Psoas muscle (tissue), 8 donors: ENCODE measurements at places on chromosomes 3 and 15. TPM values are rescaled to one million over a fixed set of nuclear protein-coding genes. Genes with fewer than 3 reads are reported as not detected.

CTDSPL2 gene
- 18.1 TPM for total RNA-seq

NIPA2 gene
- total RNA-seq = 18.2 TPM

GRCh38 chr3:128195369-128195768 lies 42.1 kb downstream of the EEFSEC start:
- DNase-seq = no peak

- DNase-seq = no peak
Observed at GRCh38 chr3:12841970-12842328, 584 bp upstream of the RPL32 start.

ADIPOQ gene
- total RNA-seq = 0.58 TPM

DNA sequence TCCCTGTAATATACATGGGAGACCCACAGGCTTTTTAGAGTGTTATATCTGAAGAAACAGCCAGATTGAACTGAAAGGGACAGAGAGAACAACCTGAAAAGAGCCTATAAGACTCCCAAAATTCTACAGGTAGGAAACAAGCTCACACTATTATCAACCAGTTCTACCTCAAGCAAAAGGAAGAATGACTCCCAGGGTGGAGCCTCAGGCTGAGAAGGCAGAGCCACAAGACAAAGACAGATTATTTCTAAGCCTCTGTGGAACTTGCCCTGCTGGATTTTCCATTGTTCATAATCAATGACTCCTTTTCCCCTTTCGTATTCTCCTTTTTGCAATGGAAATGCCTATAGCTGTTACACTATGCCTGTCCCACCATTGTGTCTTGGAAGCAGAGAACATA lies 95.1 kb upstream of the LMCD1 start:
- no peak for DNase-seq

- DNase-seq = no peak
Observed at GRCh38 chr15:98889930-98890695, 117.5 kb downstream of the PGPEP1L start.

DNA sequence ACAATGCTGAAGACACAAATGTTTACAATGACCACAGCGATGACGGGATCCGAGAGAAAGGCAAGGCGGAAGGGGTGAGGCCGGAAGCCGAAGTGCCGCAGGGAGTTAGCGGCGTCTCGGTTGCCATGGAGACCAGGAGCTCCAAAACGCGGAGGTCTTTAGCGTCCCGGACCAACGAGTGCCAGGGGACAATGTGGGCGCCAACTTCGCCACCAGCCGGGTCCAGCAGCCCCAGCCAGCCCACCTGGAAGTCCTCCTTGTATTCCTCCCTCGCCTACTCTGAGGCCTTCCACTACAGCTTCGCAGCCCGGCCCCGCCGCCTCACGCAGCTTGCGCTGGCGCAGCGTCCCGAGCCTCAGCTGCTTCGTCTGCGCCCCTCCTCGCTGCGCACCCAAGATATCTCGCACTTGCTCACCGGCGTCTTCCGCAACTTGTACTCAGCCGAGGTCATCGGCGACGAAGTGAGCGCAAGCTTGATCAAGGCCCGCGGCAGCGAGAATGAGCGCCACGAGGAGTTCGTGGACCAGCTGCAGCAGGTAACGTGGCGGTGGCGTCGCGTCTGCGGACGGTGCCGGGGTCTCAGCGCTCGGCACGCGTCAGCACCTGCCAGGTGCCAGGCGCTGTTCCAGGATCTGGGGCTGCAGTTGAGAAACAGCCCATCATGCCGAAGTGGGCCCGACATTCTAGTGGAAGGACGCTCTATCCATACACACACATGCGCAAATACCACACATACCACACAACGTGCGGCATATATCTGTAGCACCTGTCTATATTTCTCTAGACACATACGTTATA lies at the start of gene DLEC1:
Gene DLEC1 (plus strand): TSS at position 108 of the 798 bp plus-strand sequence. CDS start 18 bp downstream, at position 126.
- DNase-seq = peak; percentile 83

C3orf80 gene
- total RNA-seq = 0.10 TPM

DNA sequence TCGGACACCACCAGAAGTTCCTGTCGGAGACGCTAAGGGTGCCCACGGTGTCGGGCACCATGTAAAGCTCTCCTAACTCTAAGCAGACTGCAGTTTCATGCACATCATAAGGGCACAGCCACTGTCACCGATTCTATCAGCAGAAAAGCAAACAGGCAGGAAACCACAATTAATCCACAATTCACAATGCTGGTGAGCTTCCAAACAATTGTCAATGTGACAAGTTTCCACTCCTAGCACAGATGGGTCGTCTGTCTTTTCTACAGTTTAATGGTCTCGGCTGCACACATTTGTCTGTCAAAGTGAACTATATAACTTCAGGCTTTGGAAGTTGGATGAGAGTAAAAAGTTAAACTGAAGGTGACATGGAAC lies 8.8 kb upstream of the OCA2 start:
- no peak for DNase-seq

GRCh38 chr3:2523281-2523836 lies 424.7 kb downstream of the CNTN4 start:
- DNase-seq = no peak

DNA sequence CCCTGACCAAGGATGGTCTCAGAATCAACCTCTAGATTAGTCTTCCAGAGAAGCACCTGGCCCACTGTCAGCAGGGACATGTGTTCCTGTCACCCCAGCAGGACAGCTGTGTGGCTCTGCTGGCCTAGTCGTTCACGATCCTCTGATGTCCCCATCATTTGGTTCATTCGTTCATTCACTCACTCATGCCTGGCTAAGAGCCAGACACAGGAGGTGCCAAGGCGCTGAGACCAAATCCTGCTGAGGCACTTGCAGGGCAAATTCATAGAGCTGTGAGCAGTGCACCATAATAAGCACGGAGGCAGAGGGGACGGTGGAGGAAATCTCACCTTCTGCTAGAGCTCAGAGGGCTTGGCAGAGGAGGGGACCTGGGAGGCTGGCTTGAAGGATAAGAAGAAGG lies 49.9 kb upstream of the FGD5 start:
- DNase-seq = no peak

- peak; percentile 70 for DNase-seq
Observed at GRCh38 chr15:101445562-101446517, 43.7 kb downstream of the PCSK6 start.

- no peak for DNase-seq
Observed at GRCh38 chr15:26641144-26641543, 131.7 kb downstream of the GABRB3 start.

DNA sequence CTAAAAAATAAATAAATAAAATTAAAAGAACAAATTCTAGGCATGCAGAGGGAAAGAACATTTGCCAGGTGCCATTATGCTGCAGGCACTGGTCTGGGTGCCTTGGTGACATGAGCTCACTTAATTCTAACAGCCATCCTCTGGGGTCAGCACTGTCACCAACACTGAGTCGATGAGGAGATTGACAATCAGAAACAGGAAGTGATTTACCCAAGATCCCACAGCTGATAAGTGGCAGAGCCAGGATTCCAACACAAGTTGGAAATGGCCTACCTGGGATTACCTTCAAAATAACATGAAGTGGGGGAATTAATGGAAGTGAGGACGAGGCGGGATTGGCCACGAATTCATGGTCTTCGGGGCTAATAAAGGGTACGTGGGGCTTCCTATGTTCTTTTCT lies 3.6 kb downstream of the PLIN1 start:
- DNase-seq = no peak

GRCh38 chr3:9412293-9412692 lies 14.9 kb downstream of the SETD5 start:
- no peak for DNase-seq

FETUB gene
- total RNA-seq = not detected

DNA sequence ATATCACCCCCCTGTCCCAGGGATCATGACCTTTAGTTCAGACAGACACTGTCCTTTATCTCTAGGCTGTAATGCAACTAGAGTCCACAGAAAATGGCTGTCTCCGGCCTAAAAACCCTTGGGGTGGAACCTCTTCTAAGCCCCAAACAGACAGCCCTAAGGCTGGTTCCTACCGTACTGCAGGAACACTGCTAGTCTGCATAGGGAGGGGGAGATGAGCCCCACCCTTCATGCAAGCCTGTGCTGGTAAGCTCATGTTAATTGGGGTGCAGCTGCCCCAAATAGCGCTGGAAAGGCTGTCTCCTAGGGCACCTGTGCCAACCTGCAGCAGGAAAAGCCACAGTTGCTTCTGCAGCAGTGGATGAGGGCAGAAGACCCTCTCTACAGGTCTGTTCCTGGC lies 252.1 kb upstream of the MDFIC2 start:
- no peak for DNase-seq

DNA sequence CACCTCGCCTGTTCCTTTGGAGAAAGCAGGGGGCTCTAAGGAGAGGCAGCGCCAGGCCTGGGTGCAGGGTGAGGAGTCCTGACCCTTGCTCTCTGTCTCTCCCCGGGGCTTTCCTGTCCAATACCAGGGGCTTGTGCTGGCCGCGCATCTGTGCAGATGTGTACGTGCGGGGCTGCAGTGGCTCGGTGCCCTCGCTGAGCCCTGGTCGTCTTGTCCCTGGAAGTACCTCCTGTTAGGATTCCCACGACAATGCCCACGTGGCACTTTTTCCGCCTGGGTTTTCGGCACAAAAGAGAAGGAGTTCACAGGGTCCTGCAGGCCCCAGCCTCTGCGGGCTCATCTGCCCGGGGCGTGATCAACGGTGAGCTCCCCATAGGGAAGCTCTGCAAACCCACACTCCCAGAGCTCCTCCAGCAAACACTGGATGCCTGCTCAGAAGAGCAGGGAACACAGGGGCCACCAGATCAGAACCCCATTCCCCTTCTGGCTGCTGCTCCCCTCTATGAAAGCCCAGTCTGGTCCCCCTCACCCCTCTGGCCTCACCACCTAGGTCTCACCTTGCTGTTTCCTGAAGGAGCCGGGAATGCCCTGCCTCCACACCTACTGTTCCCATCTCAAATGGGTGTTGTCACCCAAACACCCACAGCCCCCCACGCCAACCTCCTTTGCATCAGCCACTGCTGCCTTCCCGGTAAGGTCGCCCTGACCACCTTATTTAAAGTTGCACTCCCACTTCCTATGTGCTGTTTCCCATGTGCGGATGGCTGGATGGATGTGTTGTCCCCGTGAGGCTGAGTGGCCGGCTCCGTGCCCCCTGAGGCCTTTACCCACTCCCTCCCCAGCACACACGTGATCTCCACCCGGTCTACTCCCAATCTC lies 62.6 kb upstream of the PRR20G start:
- no peak for DNase-seq

CYP11A1 gene
- 0.96 TPM for total RNA-seq

ZNF717 gene
- 4.0 TPM for total RNA-seq

PLCB2 gene
- total RNA-seq = 1.7 TPM

PRSS50 gene
- 0.12 TPM for total RNA-seq

- DNase-seq = no peak
Observed at GRCh38 chr3:179544981-179545645, 17.6 kb upstream of the ACTL6A start.

DNA sequence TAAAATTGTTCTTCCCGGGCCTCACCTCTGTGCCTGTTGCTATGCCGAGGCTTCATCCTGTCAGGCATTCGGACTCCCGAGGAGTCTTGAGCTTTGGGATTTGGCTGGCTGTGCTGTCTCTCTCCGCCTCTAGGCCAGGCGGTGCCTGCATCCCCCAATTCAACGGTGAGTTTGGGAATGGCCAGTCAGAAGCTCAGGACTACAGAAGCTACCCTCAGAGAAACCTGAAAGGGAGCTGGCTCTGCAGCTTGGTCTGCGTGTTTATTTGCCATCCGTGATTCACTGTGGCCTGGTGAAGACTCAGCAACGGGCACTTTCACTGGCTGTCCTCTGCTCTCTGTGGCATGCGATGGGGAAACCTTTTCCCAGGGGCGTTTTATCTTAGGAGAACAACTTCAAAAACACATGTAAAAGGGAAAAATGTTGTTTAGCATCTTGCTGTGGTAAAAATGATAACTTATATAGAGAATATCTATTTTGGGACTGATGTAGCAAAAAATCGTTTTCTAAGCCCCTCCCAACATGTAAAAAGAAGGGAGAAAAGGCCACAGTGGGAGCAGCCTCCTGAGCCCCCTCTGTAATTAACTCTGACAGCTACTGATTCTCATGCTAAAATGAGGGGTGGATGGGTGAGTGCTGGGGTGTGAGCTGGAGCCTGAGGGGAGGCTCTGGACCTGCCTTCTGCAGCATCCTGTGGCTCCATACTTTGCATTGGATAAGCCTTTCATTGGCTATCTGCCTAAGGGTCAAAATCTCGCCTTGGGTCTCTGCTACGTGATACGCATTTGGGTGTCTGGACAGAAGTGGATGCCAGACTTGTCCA lies 103.4 kb upstream of the KLHL25 start:
- no peak for DNase-seq

DNA sequence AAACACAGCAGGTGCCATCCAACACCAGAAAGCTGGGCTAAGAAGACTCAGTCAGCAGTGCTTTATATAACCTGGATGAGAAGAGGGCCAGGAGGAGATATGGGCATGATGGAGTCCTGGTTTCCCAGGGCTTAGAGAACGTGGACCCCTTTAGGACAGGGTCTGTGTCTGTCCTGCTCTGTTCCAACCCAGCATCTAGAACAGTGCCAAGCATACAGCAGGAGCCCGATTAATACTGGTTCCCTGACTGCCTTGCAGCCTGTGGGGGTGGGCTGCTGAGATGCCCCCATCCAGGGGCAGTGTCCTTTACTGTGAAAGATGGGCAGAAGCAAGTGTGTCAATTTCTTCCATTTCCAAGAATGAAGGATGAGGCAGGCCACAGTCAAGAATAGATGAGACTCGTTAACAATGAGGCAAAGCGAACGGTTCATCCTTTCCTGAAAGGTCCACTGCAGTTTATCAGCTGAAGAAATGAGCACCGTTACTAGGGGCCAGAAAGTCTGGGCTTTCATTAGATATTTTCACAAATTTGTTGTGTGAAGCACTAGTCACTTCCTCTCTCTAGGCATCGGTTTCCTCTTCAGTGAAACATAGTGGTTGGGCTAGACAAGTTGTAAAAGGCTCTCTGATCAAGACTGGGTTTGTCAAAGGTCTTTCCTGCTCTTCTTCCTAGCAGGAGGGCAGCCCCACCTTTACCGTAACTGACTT lies 72.0 kb upstream of the HERC1 start:
- no peak for DNase-seq

DNA sequence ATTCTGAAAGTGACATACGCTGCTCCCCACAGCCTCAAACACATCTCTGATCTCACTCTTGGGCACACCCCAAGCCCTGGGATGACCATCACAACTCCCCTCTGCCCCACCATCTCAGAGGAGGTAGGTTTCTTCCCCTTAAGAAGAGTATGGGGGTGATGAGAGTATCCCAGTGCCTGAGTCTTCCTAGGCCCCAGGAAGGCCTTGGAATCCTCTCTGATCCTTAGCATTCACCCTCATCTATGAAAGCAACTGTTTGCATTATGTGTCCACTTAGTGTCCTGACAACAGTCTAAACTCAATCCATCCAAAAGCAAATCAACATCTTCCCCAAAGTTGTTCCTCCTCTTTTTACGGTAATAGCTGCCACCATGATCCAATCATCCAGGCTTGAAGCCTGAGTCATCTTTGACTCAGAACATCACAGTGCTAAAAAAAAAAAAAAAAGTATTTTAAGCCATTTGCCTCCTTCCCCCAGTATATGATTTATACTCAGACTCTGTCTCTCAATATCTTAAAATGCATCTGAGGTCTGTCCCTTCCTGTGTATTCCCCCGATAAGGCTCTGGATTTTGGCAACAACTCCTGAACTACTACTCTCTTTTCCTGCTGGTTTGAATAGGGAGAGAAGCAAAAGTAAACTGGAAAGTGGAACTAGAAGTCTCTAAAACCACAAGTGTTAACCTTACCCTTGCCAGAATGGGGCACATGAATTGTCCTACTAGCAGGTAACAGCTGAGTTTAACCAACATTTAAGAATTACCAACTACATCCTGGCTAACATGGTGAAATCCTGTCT lies 22.5 kb downstream of the POPDC2 start:
- DNase-seq = no peak

BBS4 gene
- 20.7 TPM for total RNA-seq

ADAMTS9 gene
- total RNA-seq = 11.7 TPM

- DNase-seq = no peak
Observed at GRCh38 chr3:148006508-148006907, 597.3 kb downstream of the ZIC1 start.

NANOGP8 gene
- 0.27 TPM for total RNA-seq

- no peak for DNase-seq
Observed at GRCh38 chr3:188068342-188068741, 85.6 kb upstream of the LPP start.
